ENCODE measurements at places on chromosomes 4 and X.

DNA sequence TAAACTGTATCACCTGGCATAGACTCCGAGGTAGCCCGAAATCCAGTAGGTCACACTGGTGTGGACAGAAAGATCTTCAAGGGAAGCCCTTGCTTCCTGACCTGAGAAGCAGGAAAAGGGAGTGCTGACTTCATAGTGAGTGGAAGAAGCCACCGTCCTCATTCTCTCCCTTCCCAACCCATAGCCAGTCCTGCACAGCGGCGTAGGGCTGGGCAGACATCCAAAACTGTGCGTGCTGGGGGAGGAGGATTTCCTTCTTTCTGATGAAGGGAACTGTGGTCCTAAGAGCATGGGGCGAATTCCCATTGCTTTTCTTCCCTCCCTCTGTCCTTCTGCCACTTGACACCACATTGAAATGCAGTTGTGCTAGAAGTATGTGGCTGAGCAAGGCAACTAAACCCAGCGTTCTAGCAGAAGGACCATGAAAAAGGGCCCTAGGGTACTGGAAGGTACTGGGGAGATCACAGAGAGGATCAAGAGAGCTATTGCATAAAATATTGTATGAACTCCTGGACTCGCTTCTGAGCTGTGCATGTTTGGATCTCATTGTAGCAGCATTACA is 66.9 kb downstream of the STOX2 start:
- no peak for DNase-seq

DNA sequence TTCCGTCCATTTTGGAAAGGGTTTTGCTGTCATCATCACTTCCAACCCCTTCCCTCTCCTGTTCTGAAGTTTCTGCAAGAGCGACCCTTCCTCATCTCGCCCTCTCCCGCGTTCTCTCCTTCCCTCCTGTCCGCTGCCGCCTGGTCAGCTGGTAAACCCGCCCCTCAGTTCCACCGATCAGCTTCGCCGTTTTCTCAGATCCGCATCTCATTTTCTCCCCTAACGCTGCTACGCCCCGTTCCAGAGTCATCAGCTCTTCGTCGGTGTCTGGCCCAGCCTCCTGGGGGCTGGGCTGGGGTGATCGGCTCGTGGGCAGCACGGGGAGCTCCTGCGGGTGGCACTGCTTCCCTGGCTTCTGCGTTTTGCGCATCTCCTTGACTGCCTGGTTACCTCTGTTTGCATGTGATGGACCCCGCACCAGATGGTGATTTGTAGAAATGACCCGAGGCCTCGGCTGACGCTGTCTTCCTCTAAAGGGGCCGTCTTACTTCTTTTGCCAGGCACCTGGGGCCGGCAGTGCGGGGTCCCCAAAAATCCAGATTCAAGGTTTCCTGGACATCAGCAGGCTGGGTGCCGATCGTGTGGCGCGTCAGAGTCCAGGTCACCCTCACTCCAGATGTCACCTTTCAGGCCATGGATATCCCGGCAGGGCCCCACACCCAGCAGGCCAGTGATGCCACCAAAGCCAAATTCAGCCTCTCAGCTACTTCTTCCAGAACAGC is 13.4 kb downstream of the CTBP1 start:
- DNase-seq = no peak

DNA sequence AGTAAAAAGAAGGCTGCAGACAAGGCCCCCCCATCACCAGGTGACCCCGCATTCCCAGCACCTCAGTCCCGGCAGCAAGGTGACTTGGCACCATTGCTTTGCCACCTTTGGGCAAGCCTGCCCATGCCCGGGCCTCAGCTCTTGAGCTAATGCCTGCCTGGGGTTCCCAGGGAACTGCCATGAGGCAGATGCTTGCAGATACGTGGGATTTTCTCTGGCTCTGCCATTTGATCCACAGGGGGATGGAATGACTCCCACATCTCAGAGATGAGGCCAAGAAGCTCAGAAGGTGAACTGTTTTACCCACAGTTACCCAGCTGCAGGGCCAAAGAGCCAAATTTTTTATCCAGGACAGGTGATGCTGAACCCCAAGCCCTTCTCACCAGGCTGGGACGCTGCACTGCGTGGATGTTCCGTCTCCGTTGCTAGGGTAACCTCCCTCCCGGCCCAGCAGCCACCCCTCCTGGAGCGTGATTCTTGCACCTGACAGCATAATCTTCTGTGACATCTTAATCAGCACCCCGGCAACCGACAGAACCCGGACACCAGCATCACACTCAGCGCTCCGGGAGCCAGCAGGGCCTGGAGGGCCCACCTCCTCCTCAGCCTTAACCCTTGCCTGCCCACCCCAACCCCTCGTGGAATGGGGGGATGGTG is 15.7 kb upstream of the MSX1 start:
- no peak for DNase-seq

DNA sequence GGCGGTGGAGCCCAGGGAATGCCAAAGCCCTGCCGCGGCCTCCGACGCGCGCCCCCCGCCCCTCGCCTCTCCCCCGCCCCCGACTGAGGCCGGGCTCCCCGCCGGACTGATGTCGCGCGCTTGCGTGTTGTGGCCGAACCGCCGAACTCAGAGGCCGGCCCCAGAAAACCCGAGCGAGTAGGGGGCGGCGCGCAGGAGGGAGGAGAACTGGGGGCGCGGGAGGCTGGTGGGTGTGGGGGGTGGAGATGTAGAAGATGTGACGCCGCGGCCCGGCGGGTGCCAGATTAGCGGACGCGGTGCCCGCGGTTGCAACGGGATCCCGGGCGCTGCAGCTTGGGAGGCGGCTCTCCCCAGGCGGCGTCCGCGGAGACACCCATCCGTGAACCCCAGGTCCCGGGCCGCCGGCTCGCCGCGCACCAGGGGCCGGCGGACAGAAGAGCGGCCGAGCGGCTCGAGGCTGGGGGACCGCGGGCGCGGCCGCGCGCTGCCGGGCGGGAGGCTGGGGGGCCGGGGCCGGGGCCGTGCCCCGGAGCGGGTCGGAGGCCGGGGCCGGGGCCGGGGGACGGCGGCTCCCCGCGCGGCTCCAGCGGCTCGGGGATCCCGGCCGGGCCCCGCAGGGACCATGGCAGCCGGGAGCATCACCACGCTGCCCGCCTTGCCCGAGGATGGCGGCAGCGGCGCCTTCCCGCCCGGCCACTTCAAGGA is at the start of gene FGF2:
TSS of gene FGF2 (plus strand) at position 279 of the 705 bp plus-strand sequence. CDS start at position 623, 344 bp downstream.
- DNase-seq = no peak

- DNase-seq = no peak
Measured at GRCh38 chr4:102715057-102715456, 45.7 kb downstream of the MANBA start.

- no peak for DNase-seq
Measured at GRCh38 chr4:54365691-54366090, 136.6 kb downstream of the PDGFRA start.

- no peak for DNase-seq
Measured at GRCh38 chrX:431056-431455, 44.3 kb upstream of the PPP2R3B start.

GRCh38 chr4:174423257-174423944 is 98.9 kb downstream of the HPGD start:
- DNase-seq = peak; percentile 50

GRCh38 chrX:123665197-123665596 is 67.7 kb downstream of the THOC2 start:
- DNase-seq = no peak

- no peak for DNase-seq
Measured at GRCh38 chrX:148555101-148555500, 54.7 kb downstream of the AFF2 start.

DNA sequence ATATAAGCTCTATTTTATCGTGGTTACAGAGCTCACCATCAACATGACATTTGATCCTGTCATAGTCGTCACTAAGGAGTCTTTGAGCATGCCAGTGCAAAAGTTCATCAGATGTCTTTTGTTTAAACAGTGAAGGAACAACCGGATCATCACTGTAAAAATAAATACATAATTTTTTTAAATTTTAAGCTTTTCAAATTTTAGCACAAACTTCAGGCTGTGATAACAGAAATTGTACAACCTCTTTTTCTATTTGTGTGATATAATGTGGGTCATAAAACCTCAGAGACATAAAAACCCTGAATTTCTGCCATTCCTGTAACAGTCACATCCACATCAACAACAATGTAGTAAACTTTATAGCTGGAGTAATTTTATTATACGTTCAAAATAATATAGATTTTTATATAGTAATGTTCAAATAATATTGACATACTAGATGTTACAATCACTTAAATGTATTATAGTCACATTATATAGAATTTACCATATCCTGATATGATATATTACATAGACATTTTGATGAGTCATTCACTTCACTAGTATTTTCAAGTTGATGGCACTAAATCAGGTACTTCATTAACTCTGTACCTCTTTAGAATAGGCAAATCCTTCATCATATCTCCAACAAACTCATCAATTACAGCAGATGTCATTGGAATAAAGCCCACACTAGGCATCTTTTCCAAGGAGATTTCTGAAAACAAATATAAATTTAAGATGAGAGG is 47.7 kb downstream of the DDX60L start:
- no peak for DNase-seq

DNA sequence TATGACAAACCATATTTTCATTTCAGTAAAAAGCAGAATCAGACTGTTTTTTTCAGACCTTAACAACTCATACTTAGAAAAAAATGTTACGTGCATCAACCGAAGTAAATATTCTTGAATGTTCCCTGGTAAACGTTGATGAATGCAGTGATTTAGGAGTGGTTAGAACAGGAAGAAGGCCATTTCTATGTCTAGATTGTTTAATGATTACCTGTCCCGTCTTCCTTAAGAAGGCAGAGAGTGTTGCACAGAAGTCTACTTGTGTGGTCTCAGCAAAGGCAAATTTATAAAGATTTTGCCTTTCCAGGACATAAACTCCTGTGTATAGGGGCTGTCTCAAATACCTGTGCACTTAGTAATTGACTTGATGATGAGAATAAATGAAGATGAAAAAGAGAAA is 134.5 kb downstream of the MGST2 start:
- DNase-seq = no peak

DNA sequence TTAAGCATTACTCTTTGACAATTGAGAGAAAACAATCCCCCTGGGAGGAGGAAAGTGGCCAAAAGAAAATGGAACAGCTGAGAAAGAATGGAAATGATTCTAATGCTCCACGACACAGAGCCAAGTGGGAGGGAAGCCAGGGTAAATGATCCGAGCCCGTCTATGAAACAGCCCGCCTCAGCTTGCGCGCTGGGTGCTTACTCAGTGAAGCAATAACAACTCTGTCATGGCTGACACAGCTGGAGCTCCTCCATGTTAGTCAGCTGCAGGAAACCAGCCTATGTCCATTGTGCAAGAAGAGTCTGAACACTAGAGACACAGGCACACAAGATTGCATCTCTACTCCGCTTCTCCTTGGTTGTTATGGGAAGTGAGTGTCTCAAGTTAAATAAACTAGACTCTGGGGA is 19.3 kb downstream of the NOA1 start:
- peak; percentile 91 for DNase-seq

DNA sequence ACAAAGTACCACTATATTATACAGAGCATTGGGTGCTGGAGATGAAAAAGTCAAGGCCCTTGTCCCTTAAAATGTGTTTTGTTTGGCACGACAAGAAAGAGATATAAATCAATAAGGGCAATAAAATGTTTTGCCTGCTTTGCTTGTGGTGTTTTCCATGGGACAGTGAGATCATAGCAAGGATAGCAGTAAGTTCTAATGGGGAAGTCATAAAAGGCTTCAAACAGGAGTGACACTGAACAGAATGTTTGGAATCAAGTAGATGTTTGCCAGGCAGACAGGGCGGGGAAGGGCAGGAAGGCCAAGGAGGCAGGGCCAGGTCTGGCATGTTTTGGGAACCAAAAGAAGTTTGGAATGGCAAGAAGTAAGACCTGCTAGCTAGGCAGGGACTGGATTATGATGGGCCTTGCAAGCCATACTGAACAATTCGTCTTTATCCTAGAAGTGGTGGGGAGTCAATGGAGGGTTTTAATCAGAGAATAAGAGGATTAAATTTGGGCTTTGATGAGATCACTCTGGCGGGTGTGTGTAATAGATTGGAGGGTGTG is 16.4 kb downstream of the FGF2 start:
- DNase-seq = no peak

DNA sequence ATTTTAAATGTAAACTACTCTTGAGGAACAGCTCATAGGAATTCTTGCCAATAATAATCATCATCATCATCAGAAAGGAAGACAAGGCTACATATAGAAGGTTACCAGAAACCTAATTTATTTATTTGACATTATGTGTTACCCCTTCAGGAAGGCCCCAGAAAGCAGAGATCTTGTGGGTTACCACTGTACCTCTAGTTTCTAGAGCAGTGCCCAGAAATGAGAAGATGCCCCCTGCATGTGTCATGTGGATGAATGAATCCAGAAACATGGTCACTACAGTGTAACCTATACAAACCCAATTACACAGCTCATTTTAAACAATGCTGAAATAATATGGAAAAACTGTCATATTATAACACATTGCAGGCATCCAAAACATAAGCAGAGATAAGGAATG is 70.4 kb downstream of the ARAP2 start:
- no peak for DNase-seq

DNA sequence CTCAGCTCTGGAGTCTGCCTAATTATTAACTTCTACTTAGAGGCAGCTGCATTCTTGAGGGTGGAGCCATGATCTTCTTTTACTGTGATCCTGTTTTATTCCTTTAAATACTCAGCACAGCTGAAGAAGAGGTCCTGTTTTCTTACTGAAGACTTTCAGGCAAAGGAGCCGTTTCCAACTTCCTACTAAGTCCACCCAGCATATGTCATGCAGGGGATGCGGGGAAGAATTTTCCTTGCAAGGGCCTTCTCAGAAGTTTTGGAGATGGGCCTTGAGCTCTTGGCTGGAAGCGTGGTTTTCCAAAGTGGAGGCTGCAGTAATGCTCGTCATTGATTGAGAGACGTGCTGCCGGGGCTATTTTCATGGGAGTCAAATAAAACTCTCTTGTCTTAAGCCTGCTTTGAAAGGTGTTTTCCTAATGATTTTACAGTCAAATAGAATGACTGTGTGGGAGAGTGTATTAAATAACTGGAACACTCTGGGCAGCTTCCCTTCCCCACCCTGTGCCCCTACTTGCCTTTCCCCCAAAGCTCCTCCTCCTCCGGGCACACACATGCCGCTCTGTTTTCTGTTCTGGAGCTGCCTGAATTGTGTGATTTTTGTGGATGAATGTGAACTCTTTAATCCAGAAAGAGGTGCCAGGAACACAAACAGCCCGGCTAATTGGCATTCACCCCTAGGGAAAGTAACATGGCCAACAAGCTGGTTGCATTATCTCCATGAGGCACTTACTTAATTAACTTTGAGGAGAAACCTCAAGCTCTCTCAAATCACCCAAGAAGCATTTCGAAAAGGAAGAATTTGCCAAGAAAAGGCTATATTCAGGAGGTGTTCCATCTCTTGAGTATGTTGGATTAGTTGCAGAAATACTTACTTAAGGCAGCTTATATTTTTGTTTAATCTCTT is 28.1 kb downstream of the FGF2 start:
- no peak for DNase-seq

GRCh38 chrX:72131317-72132294 is at the start of gene RTL5:
Gene RTL5 (minus strand): TSS chrX:72131915.
- DNase-seq = peak; percentile 45

DNA sequence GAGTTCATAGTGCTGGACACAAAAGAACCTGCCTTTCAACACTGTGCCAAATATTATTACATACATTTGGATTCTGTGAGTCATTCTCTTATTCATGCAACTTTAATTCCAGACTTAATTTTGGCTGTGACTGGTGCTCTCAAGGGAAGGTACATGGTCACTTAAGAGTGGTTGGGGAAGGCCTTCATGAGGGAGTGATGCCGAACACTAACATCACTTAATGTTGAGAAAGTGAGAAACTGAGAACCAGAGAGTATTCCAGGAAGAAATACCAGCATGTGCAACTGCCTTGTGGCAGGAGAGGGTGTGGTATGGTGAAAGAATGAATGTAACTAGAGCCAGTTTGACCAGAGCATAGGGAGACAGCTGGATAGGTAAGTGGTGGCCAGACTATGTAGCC is 41.5 kb upstream of the FHDC1 start:
- DNase-seq = peak; percentile 24
